ENCODE measurements at places on chromosomes 12 and 14. TPM values are rescaled to one million over a fixed set of nuclear protein-coding genes. Genes with fewer than 3 reads are reported as not detected.

Gene LRP10
- 124 TPM for total RNA-seq

GRCh38 chr14:103905842-103906456 lies 22.3 kb upstream of the TDRD9 start:
- no peak for DNase-seq

GRCh38 chr12:95574799-95575452 lies 23.6 kb upstream of the USP44 start:
- DNase-seq: no peak

DNA sequence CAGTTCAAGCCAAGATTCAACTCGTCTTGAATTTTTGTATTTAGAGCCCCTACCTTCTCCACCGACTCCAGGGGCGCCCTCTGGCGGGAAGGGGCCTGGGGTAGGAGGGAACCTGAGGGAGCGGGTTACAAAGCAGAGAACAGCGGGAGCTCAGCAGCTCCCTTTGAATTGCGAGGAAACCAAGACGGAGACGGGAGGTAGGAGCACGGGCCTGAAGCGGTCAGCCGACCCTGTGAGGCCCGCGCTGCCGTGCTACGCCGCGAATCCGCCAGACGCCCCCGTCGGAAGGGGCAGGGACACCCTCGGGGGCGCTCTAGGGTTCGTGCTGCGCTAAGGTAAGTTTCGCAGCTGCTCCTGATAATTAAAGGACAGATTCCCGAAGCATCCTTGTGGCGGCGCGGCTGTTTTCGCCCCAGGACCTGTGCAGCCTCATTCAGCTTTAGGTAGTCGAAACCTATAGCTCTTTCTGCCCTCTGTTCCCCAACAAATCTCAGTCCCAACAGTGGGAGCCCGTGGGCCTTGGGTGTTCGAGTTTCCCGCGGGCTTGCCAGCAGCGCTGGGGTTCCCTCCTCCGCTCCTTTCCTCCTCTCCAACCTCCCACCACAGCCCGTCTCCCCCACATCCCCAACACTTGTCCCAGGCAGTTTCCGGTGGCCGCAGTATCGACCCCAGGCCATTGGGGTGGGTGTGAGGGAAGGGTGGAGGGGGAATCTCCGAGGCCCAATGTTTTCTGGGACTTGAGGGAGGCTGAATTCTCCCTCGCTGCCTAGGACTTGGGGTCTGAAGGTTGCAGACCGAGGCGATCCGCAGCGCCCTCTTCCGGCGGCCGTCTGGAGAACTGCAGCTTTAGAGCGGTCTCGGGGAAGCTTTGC lies 5.1 kb upstream of the NKX2-1 start:
- no peak for DNase-seq

GRCh38 chr14:90571149-90571947 lies 174.5 kb downstream of the CALM1 start:
- DNase-seq: no peak

GRCh38 chr14:69092840-69093422 lies 60.0 kb downstream of the DCAF5 start:
- DNase-seq: no peak

Gene SYNDIG1L
- not detected for total RNA-seq

GRCh38 chr14:29716150-29716549 lies 211.5 kb downstream of the PRKD1 start:
- no peak for DNase-seq

All from kidney epithelial cell (primary cell).